ENCODE measurements at places on chromosomes 2 and 18.

GRCh38 chr2:132804051-132804450, 134.0 kb upstream of the LYPD1 start:
- DNase-seq: no peak

DNA sequence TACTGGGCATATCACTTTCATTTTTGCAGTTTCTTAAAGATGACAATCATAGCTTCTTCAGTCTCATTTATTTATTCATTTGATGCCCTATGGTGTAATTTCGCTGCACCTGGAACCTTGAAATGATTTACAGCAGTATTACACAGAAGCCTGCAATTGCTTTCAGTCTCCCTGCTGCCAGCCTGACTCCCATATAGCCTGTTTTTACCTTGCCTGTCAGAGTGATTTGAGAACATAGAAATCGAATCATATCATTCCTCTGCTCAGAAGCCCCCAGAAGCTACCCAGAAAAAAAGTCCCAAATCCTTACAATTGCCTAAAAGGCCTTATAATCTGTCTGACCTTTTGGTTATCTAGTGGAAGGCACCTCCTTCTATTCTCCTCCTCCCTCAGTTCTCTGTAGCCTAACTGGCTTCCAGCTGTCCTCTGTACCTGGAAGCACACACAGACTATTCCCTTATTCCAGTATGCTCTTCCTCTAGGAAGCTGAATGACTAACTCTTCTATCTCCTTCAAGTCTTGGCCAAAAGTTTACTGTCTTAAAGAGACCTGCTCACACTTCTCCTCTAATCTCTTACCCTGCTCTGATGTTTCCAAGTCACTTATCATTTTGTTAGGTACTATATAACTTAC, 12.6 kb downstream of the SCN3A start:
- no peak for DNase-seq

DNA sequence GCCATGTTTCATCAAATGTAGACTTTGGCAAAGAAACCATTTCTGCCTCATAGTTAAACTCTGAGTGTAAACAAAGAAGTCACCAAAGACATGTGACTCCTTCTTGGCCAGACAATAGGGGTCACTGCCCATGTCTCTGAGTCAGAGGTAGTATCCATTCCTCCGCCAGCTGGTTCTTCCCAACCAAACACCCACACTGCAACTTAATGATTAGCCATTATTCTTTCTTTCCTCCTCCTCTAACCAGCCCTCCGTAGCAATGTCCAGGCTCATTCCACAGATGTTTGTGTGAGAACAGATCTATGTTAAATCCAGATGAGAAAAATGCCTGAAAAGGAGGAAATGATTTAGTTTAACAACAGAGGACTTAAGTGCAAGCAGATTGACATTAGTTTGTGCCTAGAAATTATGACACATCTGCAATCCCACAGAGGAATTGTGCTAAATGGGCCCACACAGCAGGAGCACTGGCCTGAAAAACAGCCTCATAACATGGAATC, 127.9 kb upstream of the SH3BP4 start:
- DNase-seq: no peak

DNA sequence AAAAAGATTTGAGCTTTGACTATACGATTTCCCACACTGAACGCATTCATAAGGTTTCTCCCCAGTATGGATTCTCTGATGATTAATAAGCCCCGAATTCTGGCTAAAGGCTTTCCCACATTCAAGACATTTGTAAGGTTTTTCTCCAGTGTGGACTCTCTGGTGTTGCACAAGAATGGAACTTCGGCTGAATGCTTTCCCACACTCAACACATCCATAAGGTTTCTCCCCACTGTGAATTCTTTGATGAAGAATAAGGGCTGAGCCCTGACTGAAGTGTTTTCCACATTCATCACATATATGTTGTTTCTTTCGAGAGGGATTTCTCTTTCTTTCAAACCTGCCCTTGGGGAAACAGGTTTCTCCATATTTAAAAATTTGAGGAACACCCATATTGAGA, 6.9 kb downstream of the ZNF24 start:
- no peak for DNase-seq

DNA sequence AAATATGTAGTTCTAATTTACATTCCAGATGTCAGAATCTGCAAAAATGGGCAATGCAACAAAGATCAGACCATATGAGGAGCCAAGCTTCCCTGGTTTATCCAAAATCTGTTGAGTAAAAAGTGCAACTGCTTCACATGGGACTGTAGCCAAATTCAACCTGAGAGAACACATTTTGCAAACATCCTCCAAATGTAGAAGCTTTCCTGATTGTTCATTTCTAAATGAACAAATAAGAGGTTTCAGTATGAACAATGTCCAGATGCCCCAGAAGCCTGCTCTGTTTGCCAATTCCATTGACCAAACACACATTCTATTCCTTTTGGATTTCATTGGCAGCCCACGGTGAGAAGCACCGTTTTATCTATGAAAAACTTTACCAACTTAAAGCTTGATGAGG, 117.9 kb upstream of the OSR1 start:
- DNase-seq: no peak

- DNase-seq: no peak
Observed at GRCh38 chr2:107811411-107811810, 15.3 kb upstream of the RGPD4 start.

DNA sequence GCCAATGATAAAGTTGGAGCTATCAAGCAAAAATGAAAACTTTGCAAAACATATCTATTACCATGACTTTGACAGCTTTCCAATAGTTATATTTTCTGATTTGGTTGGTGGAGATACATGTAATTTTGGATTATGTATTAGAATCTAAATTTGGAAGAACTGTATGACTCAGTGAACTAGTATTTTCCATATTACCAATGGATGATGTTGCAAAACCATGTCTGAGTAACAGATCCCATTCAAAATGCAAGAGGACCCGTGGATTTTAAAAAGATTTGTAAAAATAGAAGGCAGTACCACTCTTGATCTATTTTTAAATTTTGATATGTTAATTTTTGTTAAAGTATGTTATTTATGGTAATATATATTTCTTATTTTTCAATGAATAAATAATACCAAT, 83.0 kb downstream of the TAF4B start:
- no peak for DNase-seq

DNA sequence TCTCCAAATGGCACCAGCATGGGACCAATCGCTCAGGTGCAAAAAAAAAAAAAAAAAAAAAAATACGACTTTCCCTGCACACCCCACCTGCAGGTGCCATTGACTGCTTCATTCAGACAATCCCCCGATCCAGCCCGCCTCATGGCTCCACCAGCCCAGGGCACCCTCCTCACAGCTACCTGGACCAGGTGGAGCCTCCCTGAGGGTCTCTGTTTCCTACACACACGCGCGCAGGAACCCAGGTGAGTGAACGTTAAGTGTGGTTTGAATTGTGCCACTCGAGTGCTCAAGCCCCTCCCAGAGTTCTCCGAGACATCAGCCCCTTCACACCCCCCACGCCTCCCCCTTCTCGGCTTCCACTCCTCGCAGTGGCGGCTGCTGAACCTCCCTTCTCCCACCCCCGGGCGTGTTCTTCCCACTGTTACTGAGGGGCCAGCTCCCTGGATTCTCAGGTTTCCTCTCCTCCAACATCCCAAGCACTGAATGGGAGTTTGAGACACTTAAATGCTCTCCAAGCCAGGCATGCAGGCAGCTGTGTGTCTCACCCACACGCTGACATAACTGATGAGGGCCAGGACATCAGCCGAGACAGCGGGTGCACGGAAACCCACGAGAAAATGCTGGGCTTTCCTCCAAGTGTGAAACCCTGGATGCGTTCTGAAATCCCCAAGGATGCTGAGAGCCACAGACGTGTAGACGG, 88.8 kb upstream of the SNTG2 start:
- DNase-seq: no peak

- no peak for DNase-seq
Observed at GRCh38 chr2:99285526-99285925, 15.5 kb downstream of the LYG1 start.

- no peak for DNase-seq
Observed at GRCh38 chr2:166671235-166671634, 177.2 kb upstream of the SCN7A start.

GRCh38 chr2:232385660-232386489, 7.3 kb downstream of the ALPP start:
- no peak for DNase-seq

Measured in GM13977 (cell line).